ENCODE measurements at places on chromosomes 4 and X.

DNA sequence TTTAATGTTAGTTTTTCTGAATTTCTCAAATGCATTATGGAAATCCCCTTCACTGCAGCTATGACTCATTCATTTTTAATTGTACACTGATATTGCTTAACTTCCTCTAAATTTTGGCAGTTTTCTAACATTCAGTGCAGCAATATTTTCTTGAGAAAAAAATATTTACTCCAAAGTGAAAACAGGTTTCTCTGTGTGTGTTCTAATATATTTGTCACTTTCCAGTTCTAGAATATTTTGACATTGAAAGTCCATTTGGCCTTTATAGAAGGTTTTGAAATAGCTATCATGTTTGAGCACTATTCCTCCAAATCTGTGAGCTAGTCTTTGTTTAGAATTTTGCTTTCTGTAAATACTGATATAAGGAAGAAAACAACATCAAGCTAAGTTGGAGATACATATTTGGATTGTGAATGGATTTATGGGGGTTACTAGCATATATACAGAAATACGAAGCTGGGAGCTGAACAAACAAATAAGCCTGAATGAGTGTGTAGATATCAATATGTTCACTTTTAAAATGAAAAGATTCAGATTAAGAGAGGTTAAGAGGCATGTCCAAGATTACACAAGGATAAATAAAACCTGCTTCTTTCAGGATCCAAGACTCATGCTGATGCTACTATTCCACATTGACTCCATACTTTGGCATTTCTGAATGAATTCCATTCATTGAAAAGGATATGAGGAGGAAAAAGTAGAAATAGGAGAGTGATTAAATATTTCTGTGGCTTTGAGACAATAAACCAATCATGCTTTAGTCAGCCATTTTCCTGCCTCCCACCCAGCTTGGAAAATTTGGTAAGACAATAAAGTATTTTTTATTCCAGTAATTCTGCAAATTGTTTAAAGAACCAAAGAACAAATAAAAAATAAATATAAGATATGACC is 57.3 kb upstream of the SLIT2 start:
- no peak for DNase-seq

DNA sequence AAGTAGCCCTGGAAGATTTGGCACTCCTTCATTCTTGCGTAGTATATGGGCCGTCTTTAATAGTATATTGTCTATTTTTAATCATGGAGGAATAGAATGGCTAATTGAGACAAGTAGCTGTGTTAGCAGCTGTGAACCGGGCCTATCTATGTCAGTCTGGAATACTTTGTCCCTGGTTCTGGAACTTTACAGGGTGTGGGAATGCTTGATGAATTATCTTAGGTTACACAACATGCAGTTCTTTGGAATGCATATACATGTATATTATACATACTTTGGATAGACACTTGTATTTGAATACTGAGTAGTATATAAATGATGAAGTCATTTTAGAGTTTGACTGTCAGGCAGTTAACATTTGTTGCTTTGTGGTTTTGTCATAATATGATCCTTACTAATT is 37.4 kb downstream of the PDLIM5 start:
- DNase-seq: no peak

- no peak for DNase-seq
Observed at GRCh38 chr4:188147176-188147575, 7.9 kb downstream of the TRIML1 start.

DNA sequence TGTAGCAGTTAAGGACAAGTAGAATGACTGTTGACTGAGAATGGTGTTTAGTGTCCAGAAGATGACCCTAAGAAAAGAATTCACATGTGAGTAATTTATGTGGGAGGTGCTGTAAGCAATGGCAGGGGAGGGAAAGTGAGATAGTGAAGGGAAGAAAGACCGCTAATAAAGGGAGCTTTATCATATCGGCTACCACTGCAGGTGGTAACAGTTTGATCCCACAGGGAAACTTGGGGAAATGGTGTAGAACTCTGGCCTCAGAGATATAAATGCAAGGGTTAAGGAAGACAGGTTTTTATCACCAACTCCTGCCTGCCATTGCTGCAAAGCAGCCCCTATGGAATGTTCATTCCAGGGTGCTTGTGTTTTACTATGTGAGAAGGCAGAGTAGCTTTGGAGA is 489.6 kb downstream of the STPG2 start:
- no peak for DNase-seq

DNA sequence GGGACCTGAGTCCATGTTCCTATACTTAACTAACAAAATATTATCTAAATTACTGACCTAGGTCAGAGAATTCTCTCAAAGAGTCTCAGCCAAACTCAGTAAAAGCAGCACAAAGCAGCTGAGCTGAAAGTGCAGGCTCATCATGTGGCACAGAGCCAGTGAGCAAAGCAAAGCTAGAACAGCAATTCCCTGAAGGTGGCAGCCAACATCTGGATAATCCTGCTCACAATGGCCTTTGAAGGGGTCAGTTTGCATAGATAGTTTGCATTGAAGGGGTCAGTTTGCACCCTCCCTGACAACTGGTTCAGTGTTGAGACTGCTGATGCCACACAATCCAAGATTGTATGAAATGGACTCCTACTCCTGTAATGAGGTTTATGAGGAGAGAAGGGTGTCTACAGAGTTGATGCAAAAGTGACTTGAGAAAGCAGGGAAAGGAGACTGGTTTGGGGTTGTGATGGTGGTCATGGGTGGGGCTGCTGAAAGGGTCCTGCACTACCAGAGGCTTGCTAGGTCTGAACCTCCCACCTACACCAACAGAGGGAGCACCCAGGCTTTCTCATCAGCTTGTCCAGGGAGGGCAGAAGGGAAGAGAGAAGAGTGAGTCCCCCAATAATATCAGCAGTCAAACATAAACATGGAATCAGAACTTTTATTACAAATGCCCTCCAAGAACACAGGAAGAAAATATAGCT is 39.7 kb downstream of the TRIM61 start:
- no peak for DNase-seq

- no peak for DNase-seq
Observed at GRCh38 chr4:168791376-168791775, 218.7 kb downstream of the CBR4 start.

GRCh38 chr4:16617011-16617410 is 281.4 kb downstream of the LDB2 start:
- DNase-seq: no peak

- DNase-seq: no peak
Observed at GRCh38 chrX:150146271-150146896, 208.1 kb upstream of the EOLA2 start.

DNA sequence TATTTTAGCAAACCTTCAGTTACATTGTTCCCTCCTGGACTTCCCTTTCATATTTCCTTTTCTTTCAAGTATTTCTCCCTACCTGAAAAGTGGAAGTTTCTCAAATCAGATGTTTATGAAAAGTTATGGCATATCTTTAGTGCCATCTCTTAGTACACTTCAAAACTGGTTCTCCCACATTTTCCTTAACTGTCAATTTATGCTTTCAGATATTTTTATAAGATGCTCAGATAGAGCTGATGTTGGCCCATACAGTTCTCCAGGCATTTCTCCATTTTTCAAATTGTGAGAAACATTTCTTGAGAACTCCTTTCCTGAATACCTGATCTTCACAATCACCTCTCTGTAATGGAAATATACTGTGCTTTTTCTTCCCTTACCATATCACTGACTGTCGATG is 32.5 kb upstream of the AP1AR start:
- no peak for DNase-seq

DNA sequence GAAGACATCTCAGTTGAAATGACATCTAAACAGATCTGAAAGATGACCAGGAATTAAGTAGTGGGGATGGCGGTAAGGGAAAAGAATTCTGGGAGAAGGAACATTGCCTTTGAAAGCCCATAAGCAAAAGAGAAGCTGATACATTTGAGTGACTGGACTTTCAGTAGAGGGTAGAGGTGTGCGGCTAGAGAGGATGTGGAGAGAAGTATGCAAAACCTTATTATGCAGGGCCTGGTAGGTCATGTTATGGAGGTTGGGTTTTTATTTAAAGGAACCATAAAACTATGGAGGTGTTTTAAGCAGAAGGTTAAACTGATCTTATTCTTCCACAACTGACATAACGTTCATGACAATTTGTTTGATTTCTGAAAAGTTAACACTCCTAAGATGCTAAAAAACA is 36.3 kb downstream of the RPS6KA3 start:
- no peak for DNase-seq

GRCh38 chrX:145923376-145923775 is 105.7 kb downstream of the SLITRK2 start:
- DNase-seq: no peak

- DNase-seq: peak; percentile 27
Observed at GRCh38 chr4:48315728-48316630, 25.4 kb upstream of the SLAIN2 start.

DNA sequence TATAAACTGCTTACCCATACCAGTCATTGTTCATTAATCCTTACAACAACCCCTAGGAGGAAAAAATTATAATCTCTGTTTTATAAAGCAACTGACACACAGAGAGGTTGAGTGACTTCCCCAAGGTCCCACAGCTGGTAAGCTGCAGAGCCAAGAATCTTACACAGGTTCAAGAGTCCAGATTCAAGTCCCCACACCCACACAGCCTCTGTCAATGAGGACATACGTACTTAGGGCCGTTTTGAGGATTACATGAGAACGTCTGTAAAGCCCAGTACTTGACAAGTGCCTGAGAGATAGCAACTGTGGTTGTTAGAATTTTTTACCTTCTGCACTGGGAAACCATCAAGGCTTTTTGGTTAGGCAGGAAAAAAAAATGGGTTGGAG is 556 bp upstream of the SLC25A43 start:
- no peak for DNase-seq

DNA sequence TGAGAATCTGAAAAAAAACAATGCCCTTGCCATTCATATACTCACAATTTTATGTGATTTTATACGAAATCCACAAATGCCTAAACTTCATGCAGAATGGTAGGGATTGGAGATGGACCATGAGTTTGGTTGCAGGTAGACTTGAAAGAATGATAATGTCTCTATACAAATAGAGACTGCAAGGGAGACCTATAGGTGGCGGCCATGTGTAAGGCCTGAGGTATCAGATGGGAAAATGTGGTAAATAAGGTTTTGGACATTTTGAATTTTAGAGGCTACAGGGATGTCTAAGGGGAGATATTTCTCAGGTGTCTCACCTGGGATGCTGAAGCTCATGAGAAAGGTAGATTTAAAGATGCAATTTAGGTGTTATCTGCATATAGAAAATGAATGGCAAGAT is 78.0 kb downstream of the GABRB1 start:
- DNase-seq: no peak

DNA sequence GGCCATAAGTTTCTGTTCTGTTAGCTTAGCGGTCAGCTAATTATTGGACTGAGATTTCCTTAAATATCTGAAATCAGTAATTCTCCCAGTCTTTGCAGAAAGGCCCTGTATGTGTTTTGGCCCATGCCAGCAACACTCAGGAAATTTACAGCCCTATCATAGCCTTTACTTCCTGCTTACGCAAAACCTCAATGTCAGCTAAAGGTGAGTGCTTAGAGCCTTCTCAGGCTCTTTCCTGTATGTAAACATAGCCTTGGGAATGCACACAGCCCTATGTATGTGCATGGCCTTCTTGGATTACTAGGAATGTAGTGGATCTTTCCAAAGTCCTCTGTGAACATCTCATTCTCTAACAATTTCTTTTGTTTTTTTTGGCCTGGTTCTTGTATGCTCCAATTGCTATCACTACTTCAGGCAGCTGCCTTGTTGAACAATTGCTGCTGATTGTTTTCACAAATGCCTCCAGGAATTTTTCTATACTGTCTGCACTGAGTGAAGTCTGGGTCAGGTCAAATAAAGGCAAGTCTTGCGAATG is 200.0 kb downstream of the PPP1R2C start:
- DNase-seq: no peak

DNA sequence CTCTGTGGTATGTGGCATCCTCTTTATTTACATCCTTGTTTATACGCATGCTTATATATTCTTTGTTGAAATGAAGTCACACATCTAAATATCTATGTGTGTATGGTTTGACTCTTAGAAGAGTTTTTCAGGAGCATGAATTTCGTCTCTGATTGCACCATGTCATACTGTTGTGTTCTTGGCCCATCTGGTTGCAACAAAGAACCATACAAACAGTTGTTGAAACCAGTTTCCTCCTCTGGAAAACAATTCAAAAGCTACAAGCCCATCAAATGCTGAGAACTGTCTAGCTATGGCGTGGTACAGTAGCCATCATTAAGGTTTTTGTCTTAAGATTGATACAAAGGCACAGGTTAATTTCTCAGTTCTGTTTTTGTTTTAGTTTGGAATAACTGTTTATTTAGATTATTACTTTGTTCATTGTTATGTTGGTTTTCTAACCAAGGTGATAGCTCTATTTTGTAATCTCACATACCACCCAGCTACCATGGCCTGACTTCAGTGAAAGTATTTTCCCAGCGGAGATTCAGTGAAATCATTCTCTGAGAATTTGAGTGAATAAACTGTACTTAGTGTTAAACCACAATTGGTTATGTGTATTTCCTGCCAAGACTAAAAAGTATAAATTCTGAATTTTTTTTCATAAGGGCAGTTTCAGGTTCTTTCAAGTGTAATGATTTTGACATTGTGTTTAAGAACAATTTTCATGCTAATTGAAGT is 91.0 kb downstream of the ARHGAP24 start:
- DNase-seq: no peak

DNA sequence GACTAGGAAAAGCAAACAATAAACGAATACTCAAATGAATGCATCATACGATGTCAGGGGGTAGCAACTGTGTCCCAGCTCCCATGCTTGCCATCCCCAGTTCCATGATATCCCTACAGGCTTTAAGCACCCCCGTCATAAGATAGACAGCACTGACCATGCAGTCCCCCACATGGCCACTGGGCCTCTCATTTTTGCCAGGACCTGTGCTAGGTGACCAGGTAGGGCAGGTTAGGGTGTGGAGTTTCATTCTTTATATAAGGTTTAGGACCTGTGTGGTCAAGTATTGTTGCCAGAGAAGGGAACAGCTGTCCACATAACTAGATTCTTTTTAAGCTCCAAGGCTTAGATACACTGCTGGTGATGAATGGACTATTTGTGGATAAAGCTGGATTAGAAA is 9.7 kb downstream of the PPEF2 start:
- no peak for DNase-seq

DNA sequence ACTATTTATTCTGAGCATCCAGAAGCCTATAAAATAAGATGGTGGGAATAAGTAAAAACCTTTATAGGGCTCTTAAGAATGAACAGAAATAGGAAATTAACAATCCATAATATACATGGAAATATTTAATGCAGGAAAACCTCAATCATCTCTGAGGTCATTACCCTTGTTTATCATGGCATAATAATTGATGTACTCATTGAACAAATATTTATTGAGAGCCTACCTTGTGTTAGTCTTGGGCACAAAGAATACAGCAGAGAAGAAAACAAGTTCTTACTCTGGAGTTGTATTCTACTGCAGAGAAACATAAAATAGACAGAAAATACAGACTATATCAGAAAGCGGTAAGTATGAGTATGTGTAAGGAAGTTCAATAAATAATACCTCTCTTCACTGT is 167.2 kb downstream of the COX18 start:
- no peak for DNase-seq

DNA sequence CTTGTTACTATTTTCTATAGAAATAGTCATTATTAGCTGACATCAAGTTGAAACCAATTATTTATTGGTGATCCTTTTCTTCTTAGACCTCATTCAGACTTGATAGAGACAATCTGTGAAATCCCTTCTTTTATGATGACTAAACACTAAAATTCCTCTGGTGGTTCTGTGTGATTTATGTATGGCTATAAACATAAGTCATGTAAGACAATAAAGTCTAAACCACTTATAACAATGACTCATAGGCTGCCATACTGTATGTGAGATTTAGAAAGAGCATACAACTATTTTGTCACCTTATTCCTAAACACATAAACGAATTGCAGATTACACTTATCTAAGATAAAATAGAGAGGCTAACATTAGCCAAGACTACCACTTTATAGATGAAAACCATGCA is 101.1 kb upstream of the PRR32 start:
- no peak for DNase-seq
